Kidney glomerular epithelial cell (primary cell): ENCODE measurements at places on chromosomes 3 and 15.

GRCh38 chr3:189430166-189430565 lies 201.0 kb upstream of the TP63 start:
- DNase-seq, result no peak

- DNase-seq, result no peak
Measured at GRCh38 chr15:67611370-67612369, 69.2 kb downstream of the MAP2K5 start.

- peak; percentile 6 for DNase-seq
Measured at GRCh38 chr3:60573494-60573893, 677.8 kb downstream of the FHIT start.

DNA sequence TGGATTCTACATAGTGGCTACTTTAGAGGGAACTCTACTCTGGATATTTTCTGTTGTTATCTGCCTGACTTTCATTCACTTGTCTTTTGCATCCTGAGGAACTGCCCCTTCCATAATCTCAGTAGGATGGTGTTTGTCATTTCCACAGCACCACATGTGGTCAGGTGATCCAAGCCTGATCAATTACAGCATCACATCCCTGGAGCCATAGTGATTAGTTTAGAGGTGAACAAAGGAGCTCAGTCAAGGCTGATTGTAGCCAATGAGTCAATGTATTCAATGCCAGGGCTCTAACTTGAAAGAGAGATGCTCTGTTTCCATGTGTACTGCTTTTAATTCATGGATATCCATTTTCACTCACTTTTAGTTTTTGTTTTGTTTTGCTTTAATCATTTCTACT lies 478.7 kb upstream of the ADAMTS9 start:
- DNase-seq, result no peak

DNA sequence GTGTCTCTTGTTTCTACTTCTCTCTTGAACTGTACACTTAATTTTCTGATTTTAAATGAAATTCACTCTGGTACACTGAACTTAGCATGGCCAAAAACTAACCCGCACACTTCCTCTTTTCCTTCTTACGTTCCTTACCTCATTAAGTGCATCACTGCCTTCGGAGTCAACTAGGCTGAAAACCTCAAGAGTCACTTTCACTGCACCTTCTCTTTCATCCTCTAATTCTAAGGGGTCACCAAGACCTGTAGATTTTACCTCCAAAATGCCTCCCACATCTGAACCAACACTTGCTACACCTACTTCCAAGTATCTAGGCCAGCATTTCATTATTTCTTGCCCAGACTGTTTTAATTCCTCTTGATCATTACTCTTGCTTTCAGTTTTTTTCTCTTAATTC lies 6.6 kb downstream of the CBLB start:
- no peak for DNase-seq

DNA sequence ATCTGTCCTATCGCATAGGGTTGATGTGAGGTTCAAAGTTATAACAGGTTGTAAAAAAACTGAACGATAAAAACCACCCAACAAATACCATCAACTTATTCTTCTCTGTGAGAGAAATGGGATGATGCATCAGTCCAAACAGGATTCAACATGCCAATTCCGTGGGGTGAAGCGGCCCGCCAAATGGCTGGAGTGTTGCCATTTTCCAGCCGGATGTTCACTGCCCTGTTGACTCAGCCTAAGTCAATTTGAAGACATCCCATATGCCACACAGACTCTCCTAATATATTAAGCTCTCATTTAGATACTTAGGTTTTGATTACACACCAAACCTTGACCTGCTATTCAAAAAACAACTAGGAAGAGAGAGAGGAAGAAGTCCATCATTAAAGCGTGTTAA lies 311.1 kb downstream of the VPS13C start:
- DNase-seq, result no peak

DNA sequence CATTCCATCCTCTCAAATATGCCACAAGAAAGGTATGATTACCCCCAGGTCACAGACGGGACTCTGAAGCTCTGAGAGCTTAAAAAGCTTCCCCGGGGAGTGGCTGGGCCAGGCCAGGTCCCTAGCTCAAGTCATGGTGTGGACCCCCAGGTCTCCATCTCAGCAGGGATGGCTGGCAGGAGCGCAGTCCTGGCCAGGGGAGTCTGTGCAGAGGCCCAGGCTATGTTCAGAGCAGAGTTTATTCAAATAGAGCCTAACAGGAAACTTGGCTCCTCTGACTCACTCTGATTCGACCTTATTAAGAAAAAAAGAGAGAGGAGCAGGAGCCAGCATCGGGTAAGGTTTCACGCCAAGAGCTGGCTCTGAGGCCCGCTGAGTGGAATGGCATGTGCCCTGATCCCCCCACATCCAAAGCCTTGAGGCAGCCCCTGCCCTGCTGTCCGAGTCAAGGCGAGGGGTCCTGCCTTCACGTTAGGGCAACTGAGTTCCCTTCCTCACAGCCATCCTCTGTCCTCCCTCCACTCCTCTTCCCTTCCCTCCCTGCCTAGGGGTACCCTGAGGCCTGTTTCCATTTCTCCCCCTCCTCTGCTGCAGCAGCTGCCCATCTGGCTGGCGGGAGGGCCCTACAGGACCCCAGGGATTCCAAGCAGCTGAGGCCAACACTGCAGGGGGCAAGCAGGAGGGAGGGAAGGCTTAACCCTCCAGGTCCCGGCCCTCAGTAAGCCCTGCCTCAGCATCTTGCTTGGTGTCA lies 1.9 kb upstream of the LOXL1 start:
- DNase-seq, result peak; percentile 36

- peak; percentile 22 for DNase-seq
Measured at GRCh38 chr3:122974764-122975162, 52.8 kb downstream of the SEMA5B start.

GRCh38 chr3:138032567-138032966 lies 22.6 kb downstream of the CLDN18 start:
- DNase-seq, result no peak

DNA sequence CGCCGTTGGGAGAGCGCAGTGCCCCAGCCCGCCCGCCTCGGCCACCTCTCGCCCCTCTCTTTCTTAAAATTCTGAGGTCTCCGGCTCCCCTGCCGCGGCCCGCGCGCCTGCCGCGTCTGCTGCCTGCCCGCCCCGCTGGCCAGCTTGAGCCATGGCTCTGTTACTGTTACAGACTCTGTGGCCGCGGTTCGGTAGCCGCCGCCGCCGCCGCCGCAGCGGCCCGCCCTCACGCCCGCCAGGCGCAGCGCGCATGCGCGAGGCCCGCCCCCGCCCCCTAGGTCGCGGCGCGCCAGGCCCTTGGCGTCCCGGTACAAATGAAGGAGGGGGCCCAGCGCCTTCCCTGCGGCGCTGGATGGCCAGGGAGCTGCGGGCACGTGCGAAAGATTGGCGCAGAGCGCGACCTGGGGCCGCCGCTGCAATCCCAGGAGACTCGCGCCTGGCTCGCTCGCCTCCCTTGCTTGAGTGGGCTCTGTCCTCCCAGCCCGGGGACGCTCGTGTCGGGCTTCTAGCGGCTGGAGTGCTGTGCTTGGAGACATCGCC lies at the start of gene ONECUT1:
ONECUT1 (minus strand) TSS at position 168 of the 540 bp plus-strand sequence. CDS start 452 bp downstream, outside the sequence.
- DNase-seq, result no peak

DNA sequence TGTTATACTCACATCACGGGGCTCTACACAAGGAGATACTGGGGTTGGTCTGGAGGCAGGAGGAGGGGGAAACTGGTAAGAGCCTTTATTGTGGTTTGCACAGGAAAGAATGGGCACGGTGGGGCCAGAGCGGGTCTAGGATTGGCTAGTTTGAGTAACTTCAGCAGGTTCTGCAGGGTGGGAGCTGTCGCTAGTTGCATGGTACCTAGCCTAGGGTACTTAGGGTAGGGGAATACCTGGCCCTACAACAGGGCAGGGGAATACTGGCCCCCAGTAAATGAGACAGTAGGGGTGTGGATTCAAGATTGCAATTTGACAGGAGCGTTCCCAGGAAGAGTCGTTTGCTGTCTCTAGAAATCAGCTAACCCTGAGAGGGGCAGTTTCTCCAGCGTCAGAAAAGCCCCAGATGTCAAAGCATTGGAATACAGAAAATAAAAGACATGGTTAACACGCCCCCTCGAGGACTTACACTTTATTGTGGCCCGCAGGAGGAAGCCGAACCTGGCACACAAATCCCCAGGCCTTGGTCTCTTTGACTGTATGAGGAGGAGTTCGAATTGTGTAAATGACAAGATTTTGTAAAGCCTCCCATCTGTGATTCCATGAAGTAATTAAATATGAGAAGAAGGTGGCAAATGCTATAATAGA lies 32.0 kb downstream of the ST8SIA2 start:
- DNase-seq, result no peak

DNA sequence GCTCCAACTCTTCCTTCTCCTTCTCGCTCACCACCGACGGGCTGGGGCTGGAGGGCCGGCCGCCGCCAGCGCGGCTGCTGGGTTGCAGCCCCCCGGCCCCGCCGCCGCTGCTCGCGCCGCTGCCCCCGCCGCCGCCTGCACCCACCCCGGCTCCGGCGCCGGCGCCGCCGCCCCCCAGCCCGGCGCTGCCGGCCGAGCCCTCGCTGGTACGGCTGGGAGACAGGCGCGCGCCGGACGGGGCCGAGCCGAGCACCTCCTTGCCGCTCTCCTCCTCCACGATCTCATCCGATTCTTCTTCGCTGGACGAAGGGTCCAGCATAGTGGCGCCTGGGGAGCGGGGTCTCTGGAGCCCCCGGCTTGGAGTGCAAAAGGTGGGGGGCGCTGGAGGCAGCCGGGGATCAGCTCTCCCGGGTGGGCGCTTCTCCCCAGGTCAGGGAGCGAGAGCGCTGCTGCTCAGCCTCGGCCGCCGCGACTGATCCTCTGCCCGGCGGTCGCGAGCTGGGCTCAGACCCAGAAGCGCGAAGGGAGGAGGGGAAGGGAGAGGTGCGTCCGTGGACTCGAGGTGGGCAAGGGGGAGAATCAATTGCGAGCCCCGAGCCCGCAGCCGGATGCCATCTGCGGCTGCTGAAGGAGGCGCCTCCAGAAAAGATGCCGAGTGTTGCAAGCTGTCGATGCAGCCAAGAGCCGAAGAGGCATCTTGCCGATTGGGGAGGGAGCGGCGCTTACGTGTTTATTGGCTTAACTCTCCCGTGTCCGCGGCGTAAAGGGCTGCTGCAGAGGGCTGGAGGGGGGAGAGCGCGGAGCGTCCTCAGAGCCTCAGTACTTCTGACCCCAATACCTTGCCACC lies at the start of gene CADPS:
CADPS (minus strand) TSS at position 706 of the 847 bp plus-strand sequence; CDS start at position 319, 387 bp downstream.
- no peak for DNase-seq

DNA sequence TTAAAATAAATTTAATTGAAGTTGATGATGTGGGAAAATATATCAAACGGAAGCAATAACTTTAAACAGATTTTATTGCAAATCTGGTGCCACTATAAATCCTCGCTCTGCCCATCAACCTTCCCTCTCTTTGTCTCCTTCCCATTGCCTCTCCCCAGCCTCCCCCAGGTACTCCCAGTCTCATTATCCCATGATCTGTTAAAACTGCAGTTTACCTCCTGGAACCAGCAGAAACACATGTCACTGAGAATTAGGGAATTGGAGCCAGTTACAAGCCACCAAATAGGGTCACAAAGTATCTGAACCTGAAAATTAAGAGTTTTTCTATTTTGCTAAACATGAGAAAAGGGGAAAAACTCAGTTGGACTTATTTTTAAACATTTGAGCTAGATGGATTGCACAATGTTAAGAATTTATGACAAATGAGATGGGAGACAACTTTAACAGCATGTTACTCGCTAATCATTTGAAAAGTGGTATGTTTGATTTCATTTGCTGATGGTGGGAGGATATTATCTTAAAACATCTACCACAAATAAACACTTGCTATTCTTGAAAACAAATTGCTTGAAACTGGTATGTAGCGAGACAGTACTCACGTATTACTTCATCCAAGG lies 2.4 kb downstream of the PLCH1 start:
- DNase-seq, result peak; percentile 26

GRCh38 chr15:51516291-51516690 lies 106.3 kb downstream of the DMXL2 start:
- DNase-seq, result no peak

DNA sequence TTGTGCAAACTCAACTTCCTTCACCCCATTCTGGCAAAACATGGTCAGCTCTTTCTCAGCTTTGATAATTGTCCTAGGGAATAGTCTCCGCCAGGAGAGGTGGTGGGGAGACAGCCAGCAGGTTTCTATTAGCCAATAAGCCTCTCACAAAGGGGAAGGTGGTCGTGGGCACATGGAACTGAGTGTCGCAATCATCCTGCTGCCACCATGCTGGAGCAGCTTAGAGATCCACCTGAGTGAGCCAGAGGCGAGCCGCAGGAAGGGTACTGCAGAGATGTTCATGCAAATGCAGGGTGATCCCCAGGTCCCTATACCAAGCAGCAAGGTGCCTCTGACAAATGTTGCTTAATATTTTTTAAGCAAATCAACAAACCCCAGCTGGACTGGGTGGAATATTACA lies 182.8 kb downstream of the RORA start:
- DNase-seq, result no peak
